ENCODE measurements at places on chromosomes 6 and 20.

DNA sequence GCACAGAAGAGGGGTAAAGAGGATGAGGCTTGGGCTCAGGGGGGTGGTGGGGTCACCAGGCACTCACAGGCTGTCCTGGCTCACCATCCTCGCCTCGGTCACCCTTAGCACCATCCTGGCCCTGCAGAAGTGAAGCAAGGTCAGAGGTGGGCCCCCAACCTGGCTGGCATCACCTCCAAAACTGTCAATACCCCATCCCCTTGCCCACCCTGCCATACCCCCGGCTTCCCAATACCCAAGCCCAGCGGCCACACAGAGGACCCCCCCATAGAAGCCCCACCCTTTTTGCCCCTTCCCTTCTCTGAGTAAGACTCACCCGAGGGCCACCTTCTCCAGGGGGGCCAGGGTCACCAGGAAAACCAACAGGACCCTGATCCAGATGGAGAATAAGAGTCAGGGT is 23.6 kb downstream of the COL11A2 start:
- DNase-seq, result no peak

DNA sequence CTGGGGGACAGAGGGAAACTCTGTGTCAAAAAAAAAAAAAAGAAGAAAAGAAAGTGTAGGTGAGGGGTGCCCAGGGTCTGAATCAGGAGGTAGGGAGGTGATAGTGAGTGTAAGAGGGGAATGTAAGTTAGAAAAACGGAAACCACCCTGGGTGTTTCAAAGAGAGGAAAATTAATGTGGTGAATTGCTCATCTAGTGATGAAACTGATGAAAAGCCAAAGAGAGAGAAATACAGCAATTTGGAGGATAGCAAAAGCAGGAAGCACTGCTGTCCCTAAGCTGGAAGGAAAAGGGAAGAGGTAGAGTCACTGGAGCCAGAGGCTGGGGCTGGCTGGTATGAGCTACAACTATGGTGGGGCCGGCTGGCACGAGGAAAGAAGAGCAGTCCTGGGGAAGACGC is 85.0 kb upstream of the CEP85L start:
- DNase-seq, result no peak

DNA sequence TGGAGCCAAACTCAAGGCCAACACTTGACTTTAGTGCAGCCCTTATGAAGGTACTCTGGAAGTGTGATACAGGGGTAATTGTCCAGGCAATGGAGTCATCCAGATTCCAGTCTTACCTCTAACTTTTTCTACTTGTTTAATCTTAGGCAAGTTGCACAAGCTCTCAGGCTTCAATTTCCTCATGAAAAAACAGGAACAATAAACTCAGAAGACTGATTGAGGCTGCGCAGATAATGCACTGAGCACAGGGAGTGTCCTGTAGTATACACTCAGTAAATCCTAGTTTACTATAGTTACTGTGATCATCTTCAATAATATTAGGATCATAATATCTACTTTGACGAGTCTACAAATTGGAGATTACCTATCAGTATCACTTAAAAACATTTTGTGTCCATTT is 127.5 kb upstream of the SMLR1 start:
- DNase-seq, result no peak

- no peak for DNase-seq
These were observed 91.2 kb upstream of the SULF2 start for GRCh38 chr20:47876311-47877088.

- no peak for DNase-seq
These were observed 54.4 kb upstream of the SLCO4A1 start for GRCh38 chr20:62587757-62588402.

DNA sequence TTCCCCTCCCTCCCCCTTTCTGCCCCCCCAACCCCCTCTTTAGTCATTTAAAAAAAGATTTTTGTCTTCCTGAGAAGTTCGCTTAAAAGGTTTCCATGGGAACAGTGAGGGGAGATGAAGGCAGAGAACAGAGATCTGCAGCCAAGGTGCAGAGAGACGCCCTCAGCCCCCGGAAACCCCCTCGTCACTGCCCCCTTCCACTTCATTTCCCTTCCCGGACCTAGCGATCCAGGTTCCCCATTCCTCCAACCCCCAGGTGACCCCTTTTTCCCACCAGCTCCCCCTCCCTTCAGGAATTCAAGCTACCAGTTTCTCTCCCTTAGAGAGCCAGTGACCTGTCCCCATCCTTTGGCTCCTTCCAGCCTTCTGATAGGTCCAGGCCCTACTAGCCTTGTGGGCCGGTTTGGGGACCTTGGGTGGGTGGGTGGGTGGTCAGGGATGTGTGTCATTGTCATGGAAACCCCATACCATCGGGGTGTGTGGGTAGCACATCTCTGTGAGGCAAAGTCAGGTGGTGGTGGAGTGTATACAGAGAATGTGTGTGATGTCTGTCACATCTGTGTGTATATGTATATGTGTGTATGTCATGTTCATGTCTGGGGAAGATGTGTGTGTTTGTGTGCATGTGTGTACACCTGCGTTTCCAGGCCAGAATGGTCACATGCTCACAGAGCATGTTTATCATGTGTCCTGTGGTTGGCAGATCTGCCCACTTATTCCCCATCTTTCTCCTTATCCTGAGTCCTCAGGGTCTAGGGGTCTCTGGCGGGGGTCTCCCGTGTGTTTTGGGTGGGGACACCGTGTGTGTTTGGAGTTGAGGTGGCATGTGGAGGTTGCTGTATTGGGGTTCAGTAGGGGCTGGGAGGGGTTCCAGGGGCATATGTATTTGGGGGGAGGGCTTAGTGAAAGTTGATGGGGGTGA is 7.0 kb downstream of the SYNGAP1 start:
- no peak for DNase-seq

DNA sequence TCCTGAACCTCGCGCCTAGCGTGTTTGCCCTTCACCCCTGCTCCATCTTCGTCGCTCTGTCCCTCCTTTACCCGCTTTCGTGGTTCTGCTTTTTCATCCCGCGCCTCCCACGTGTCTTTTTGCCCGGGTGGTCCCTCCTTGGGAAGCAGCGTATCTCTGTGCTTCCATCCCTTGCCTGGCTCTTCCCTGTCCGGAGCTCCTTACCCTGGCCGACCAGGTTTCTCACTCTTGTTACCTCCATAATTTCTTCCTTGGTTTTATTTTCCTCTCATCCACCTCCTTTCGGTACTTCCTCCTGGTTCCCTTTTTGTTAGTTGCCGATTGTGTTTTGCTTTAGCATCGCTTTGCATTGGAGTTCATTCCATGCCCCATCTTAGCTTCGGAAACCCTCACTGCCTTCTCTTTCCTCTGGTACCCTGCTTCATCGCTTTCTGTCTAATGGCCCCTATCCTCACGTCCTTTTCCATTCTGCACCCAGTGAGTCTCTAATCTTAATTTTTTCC is 735 bp downstream of the FAM135A start:
- DNase-seq, result no peak

Data from COR-L47 (cell line).